Stimulated activated naive CD8-positive, alpha-beta T cell treated with anti-CD3 and anti-CD28 coated beads, Interleukin-15, Interleukin-2, amounts not matched to agents 100 U/mL and 50 U/mL, for 24 hours (primary cell): ENCODE measurements at places on chromosomes 12 and 14.

GRCh38 chr14:101704140-101704539 lies 57.4 kb upstream of the PPP2R5C start:
- no peak for DNase-seq

DNA sequence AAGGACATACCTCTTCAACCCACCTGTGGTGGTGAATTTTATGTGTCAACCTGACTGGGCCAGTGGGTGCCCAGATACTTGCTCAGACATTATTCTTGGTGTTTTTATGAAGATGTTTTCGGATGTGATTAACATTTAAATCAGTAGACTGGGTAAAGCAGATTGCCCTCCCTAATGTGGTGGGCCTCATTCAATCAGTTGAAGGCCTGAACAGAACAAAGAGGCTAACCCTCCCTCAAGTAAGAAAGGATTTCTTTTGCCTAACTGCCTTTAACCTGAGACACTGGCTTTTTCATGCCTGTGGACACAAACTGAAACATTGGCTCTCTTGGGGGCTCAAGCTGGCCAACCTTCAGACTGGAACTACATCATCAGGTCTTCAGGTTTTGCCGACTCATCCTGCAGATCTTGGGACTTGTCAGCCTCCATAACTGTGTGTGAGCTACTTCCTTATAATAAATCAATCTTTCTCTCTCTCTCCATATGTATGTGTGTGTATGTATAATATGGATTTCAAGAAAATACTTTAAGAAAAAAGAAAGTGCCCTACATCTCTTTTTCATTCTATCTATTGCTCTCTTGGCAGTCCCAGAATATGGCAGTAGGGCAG lies 39.4 kb downstream of the RTN1 start:
- no peak for DNase-seq

- DNase-seq = no peak
Measured at GRCh38 chr14:56358851-56359614, 220.6 kb upstream of the TMEM260 start.

DNA sequence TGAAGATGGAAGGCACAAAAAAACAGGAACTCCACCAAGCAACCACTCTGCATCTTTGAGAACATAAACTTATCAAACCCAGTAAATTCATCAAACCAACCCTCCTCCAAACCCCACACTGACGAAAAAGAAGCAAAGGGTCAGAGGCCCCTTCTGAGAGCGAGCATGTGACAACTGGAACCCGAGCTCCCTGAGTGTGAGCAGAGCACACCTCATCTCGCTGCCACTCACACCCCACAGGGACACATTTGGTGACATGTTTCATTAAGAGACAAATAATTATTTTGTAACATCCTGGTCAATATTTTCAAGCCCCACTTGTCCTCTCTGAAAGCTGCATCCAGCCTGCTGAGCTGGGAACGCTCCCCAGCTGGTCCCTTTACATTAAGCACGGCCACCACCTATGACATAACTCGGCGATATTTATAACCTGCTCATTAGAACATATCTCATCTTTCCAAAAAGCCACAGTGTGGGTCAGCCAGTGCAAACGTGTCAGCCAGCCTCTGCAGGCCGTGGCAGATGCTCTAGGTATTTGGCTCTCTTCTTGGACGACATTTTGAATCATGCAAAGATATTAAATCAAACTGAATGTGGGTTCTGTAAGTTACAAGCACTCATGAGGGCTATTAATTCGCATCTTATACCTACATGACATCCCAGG lies 120.1 kb downstream of the TTC7B start:
- DNase-seq = no peak

- no peak for DNase-seq
Measured at GRCh38 chr12:42396473-42397259, 70.7 kb downstream of the PPHLN1 start.

GRCh38 chr14:73264885-73265720 lies 27.8 kb downstream of the PAPLN start:
- no peak for DNase-seq

- DNase-seq = peak; percentile 34
Measured at GRCh38 chr12:128969480-128970055, 116.3 kb downstream of the GLT1D1 start.

GRCh38 chr12:120795441-120796178 lies 70.0 kb downstream of the ACADS start:
- DNase-seq = no peak

DNA sequence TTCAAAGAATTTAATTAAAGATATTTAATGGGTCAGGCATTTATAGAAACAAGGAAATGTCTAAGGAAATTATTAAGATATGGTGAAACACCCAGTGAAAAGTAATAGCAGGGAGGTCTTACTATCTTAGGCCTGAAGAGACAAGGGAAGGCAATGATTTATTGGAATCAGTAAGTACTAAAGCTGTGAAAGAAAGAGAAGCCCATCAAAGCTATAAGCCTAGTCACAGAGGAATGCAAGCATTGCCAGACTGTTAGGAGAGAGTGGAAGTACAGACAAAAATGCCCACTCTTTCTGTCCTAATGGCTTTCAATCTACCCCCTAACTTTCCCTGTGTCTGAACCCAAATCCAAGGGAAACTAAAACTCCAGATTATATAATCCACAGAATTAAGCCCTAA lies 69.2 kb upstream of the PIK3C2G start:
- no peak for DNase-seq

- DNase-seq = peak; percentile 63
Measured at GRCh38 chr14:50064993-50065392, 51.4 kb downstream of the VCPKMT start.

- no peak for DNase-seq
Measured at GRCh38 chr14:105709281-105710118, 183.1 kb downstream of the TMEM121 start.

DNA sequence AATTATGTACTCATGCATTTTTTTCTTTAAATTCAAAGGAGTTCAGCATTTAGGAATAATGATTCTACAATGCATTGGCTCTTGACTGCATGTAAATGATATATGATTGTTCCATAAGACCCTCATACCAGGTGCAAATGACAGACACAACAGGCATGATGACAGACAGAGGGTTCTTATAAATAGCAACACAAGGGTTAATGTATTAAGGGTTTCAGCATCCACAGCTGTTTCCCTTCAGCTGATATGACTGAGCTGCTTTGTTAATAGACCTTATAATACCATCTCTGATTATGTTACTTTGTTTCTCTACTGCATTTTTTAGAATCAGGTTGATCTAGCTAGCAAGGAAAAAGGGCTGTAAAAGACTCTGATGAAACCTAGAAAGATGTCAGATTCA lies 90.8 kb upstream of the TMTC2 start:
- no peak for DNase-seq

DNA sequence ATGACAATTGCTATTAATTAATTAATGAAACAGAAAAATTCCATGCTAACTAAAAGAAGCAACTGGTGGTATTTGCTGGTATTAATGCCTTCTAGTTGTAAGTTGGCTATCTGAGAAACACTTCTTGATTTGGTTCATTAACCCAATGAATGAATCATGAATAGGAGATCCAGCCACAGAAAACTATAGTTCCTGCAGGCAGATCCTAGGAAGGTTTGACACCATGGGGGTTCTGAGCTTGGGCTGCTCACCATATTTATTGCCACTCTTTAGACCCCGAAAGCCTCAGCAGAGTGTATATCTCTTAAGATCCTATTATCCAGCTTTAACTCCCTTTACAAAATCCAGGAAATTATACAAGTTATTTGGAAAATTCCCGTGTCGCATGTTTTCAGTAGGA lies 81.4 kb upstream of the REP15 start:
- DNase-seq = no peak

GRCh38 chr12:77610446-77610845 lies 220.2 kb upstream of the NAV3 start:
- no peak for DNase-seq

DNA sequence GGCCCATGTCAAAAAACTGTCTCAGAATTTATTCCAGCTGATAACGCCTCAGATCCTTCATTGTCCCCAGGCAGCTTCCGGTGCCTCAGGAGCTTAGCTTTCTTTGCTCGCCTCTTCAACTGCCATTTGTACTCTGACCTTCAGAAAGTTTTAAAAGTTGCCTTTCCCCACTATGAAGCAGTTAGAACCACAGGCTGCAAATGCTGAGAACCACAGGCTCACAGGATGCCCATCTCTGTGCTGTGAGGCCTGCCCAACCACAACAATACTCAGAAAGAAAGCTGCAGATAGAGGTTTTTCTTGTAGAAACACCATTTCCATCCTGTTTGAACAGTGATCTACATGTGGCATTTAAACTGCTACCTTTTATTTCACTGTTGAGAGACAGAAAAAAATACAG lies 131.1 kb downstream of the PRKCH start:
- DNase-seq = peak; percentile 62

GRCh38 chr12:77189458-77189857 lies 124.1 kb upstream of the E2F7 start:
- DNase-seq = no peak

- no peak for DNase-seq
Measured at GRCh38 chr12:26461776-26462175, 266.4 kb downstream of the SSPN start.

- DNase-seq = no peak
Measured at GRCh38 chr14:21875791-21876190, 202.2 kb upstream of the OR4E1 start.

DNA sequence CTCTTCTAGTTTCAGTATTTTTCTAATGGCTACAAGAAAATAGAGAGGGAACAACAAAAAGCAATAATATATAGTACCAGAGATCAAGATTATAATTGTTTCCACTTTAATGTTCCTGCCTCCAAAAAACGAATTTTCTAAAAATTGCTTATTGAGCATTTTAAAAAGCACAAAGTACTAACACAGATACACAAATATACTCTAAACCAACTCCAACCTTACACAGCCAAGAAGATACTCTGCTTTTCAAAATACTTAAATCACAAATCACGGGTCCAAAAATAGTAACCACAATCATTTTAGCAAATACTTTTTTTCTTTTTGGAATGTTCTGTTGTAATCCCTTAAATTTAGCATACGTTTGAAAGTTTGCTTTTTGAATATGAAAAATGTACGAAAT lies 2.0 kb downstream of the YAF2 start:
- no peak for DNase-seq

GRCh38 chr12:89706986-89707702 lies 1.5 kb downstream of the ATP2B1 start:
- DNase-seq = peak; percentile 9

GRCh38 chr12:63942464-63943241 lies 98.2 kb downstream of the SRGAP1 start:
- no peak for DNase-seq

GRCh38 chr12:124225730-124226129 lies 69.2 kb upstream of the RFLNA start:
- no peak for DNase-seq

DNA sequence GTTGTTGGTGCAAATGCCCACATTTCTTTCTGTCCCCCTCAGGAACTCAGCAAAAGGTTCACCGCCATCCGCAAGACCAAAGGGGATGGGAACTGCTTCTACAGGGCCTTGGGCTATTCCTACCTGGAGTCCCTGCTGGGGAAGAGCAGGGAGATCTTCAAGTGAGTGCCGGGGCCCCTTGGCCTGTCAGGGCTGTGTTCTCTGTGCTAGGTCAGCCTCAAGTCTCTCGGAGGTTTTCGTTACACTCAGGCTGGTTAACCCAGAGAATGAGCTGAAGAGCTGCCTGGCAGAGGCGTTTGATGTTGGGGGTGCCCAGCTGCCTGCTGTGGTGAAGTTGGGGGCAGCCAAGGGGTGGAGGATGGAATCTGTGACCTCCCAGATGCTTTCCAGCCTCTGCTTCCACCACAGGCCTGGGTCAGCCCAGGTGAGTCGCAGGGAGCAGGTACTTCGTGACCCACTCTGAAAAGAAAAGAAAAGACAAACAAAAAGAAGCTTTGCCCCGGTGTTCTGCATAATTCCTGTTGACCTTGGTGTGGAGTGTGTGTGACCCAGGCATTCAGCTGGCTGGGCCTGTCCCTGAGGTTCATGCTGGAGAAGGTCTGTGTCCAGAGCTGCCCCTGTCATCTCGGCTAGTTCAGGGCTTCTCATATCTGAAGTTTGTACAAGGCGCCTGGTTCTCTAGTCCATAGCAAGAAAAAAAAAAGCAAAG lies 12.9 kb downstream of the OTUB2 start:
- no peak for DNase-seq

DNA sequence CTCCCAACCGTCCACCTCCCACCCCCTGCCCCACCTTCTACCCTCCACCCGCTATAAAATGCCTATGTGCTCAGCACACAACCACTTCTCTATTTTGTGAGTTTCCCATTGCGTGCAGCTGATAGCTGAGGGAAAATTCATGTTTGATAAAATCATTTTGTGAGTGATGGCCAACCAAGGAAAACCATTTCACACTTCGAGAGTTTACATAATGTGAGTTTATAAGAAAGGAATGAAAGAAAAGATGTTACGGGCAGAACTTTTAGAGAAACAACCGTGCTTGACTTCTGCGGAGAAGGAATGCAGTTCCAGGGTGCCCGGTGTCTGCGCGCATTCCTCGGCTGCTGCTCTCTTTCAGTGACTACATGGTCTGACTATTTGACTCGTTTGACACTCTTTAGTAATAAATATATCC lies 140.9 kb downstream of the EFCAB11 start:
- no peak for DNase-seq

DNA sequence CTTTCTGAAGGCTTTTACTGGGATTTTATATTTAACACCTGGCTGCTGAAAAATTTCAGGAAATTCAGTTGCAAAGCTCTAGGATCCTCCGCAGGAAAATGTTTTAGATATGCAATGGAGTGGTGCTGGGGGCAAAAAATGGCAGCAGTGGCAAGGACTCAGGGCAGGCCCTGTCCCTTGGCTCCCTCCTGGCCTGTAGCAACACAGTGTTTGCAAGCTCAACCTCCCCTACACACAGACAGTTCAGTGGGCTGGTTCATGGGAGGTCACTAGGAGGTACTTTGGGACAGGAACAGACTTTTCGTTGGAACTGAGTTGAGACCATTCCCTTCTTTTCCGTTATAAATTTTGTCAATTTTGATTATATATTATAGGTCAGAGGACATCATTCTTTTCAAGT lies 270.4 kb downstream of the ADAMTS20 start:
- no peak for DNase-seq

GRCh38 chr12:47071241-47071852 lies 8.1 kb upstream of the PCED1B start:
- no peak for DNase-seq

DNA sequence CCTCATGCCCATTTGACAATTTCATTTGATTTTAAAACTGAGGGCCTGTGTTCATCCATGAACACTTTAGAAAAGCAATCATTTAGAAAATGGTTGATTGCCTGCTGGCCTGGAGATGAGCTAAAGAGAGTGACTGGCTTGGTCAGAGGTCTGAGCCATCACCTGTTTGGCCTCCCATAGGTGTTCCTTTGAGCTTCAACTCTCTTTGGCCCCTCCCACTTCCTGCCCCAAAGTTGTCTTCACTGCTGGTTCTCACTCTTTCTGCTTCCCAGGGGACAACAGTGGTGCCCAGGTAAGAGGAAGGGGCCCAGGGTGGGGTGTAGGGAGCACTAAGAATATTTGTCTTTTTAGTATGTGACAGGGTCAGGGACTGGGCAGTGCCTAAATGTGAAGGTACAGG lies 4.9 kb upstream of the TCP11L2 start:
- no peak for DNase-seq

DNA sequence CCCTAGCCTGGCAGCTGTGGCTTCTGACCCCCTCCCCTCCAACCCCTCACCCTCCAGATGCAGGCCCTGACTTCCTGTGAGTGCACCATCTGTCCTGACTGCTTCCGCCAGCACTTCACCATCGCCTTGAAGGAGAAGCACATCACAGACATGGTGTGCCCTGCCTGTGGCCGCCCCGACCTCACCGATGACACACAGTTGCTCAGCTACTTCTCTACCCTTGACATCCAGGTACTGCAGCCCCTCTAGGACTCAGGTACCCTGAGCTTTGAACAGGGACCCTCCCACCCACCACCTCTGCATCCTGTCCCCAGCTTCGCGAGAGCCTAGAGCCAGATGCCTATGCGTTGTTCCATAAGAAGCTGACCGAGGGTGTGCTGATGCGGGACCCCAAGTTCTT lies 6.0 kb upstream of the IRF9 start:
- no peak for DNase-seq
